AG09309 (cell line): ENCODE measurements at places on chromosomes 4 and X.
A peak's percentile ranks its signal among the peaks of the same experiment; 100 is the strongest.

DNA sequence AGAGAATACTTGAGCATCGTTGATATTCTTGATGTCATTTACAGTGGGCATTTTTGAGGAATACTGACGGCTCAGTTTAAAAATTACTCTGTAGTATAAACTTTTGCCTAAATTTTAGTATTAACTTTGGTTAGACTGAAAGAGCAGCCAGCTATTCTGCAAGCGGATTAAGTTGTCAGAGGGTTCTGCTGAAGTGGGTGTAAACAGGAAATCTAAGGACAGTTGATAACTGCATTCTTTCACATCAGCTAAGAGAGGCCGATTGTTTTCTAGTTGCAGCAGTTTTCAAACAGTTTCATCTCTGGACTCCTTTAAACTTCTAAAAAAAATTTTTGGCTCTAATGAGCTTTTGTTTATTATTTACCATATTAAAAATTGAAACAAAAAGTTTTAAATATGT, 149.6 kb downstream of the RAPGEF2 start:
- DNase-seq = no peak

DNA sequence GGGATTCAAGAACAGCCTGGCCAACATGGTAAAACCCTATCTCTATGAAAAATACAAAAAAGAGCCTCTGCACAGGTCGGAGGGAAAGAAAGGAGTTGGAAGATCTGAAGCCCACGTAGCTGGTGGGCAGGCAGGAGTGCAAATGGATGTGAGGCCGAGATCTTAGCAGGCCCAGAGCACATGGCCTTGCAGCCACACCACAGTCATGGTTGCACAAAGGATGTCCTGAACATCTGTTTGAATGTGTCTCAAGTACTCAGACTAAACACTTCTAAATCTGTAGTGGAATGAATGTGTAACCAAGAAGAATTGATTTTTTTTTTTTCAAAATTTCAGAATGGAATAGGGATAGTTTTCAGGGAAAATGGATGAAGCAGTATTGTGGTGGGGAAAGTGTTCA, 10.8 kb downstream of the CA5B start:
- no peak for DNase-seq

DNA sequence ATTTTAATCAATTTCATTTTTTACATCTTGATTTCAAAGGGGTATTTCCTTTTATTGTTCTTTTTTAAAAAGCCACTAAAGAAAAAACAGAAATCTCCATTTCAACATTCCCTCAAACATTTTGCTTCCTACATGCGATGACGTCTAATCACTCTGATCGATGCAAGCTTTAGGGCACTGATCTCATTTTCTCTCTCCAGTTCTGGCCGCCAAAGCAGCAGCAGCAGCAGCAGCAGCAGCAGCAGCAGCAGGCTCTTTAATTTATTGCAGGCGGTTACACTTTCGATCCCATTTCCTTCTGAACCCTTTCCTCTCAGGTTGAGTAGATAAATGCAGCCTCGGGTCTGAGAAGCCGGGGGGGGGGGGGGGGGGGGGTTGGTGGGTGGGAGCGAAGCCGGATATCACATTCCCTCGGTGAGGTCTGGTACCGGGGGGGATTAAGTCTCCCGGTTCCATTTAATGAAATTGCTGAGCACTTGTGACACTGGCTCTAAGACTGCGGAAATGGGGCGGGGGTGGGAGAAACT, 3.4 kb upstream of the PCDH7 start:
- no peak for DNase-seq

GRCh38 chr4:38865445-38865844, 2.2 kb upstream of the FAM114A1 start:
- DNase-seq = no peak

GRCh38 chrX:123835661-123836371, 24.0 kb upstream of the XIAP start:
- no peak for DNase-seq

- no peak for DNase-seq
Measured at GRCh38 chrX:136975684-136976470, 57.9 kb downstream of the GPR101 start.

- no peak for DNase-seq
Measured at GRCh38 chr4:189131118-189131517, 809.6 kb upstream of the FRG1 start.

- DNase-seq = no peak
Measured at GRCh38 chrX:110212299-110212698, 105.6 kb downstream of the AMMECR1 start.

GRCh38 chr4:173924561-173924960, 358.9 kb downstream of the FBXO8 start:
- DNase-seq = no peak

DNA sequence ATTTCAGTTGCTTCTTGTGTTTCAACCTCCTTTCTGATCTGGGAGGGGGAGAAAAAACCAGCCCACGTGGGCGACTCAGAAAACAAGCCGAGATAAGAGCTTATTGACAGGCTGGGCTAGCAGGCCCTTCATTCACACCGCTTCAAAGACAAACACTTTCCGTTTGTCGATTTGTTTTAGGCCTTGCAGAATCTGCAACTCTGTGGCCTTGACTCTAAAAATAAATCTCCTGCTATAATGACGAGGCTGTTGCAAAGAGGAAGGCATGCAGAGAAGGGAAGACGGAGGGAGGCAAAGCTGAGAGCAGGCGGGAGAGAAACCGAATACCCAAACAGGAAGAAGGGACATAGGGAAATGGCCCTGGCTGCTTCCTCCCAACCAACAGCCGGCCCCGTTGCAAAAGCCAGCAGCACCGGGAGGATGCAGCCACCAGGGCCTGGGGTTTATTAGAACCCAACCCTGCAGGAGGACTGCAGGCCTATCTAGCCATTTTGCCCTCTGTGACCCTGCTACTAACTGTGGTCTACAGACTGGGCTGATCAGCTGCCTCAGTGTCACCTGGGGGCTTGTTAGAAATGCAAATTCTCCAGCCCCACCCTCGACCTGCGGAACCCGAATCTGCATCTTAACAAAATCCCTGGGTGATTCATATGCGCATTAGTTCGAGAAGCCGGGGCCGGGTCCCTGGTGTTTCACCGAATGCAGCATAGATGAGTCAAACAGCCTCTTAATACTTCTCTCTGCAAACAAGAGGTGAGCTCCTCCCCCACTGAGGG, 325.5 kb downstream of the BCOR start:
- no peak for DNase-seq

GRCh38 chr4:5054532-5054931, 3.3 kb downstream of the STK32B start:
- DNase-seq = no peak

DNA sequence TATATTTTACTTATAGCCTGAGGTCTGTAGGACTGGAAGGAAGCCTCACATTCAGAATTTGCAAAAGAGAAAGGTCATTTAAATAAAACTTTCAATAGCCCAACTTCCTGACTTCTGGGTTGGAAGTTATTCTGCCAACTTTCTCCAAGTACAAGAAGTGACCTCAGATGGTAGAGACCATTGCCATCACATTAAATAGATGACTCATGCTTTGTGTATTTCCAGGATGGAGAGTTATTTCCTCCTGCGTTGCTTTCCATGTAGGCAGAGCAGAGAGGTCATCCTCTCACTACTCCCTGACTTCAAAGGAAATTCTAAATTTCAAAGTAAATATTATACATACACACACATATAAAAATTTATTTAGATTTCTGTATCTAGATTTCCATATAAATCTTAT, 73.0 kb upstream of the NR3C2 start:
- DNase-seq = no peak

DNA sequence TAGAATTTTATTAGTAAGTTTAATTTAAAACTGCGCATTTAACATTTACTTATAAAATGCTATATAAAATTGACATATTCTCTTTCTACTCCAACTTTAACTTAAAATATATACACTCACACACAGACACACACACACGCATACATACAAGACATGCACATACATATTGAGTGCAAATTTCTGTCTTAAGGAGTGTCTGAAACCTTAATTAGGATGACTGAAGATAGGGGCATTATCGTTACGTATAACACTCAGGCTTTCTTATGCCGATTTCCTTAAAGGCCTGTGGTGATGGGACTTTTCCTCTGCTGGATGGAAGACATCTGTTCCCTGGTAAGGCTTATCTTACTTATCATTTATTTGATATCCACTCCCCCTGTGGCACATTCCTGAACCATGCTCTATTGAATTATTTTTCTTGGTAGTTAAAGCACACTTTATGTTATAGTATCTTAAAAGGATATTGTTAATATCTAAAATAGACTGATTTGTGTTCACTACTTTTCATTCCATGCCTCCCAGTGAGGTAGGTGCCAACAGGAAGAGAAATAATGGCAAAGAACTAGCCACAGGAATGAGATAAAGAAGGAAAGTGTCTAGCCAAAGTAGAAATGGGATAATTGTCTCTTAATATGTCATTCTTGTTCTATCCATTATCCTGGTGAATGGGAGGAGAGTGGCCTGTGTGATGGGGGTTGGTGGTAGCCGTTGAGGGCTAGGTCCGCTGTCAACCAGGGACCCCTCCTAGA, 92.9 kb upstream of the GPRIN3 start:
- DNase-seq = no peak

- DNase-seq = no peak
Measured at GRCh38 chr4:103075435-103075893, 1.1 kb downstream of the SLC9B2 start.

DNA sequence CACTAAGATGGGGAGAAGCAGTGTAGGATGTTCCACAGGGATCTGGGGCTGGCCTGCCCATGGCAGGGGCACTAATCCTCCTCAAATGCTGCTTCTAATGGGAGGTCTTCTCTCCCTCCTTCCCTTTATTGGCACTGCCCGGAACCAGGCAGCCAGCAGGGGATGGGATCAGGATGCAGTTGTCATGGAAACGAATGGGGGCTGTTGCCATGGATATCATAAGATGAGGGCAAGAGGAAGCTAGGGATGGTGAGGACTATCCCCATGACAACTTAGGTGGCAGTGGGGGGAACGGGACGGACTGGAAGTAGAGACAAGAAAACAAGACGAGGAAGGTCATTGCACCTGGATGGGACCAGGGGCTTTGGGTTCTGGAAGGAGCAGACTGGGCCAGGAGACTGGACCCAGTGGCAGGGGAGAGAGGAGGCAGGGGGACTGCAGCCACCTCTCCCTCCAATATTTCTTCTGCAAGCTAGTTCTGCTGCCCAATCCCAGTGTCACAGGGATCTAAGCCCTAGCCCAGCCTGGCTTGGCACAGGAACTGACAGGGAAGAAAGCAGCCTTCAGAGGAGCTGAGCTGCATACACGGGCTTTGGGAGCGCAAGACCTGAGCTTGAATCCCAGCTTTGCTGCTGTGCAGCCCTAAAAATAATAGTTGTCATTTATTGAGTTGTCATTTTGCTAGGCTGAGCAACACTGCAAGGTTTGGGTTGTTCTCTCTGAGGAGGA, 19.0 kb downstream of the IQSEC2 start:
- DNase-seq = no peak

DNA sequence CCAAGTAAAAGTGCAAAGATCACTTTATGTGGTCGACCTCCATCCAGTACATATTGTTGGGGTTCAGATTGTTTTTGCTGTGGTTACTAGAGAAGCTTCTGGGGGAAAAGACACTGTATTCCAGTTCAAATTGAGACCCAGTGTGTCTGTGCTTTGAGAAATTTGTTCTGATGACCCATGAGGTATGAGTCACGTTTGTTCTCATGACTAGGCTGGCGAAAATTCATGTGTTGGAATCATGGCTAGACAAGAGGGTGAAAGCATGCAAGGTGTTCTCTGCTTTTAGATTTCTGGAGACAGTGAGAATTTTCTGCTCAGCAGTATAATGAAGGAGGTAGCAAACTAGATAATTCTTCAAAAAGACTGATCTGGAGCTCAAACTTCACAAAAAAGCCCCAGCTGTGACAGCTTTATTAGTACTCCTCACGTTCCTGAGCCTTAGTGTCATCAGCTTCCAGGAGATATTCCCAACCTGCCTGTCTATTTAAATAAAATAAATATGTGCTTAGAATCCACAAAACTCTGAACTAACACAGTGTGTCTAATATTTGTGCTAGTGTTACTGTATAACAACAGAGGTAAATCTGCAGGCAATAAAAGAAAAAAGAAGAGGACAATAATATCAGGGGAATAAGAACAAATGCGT, 24.4 kb upstream of the FAM47B start:
- no peak for DNase-seq

DNA sequence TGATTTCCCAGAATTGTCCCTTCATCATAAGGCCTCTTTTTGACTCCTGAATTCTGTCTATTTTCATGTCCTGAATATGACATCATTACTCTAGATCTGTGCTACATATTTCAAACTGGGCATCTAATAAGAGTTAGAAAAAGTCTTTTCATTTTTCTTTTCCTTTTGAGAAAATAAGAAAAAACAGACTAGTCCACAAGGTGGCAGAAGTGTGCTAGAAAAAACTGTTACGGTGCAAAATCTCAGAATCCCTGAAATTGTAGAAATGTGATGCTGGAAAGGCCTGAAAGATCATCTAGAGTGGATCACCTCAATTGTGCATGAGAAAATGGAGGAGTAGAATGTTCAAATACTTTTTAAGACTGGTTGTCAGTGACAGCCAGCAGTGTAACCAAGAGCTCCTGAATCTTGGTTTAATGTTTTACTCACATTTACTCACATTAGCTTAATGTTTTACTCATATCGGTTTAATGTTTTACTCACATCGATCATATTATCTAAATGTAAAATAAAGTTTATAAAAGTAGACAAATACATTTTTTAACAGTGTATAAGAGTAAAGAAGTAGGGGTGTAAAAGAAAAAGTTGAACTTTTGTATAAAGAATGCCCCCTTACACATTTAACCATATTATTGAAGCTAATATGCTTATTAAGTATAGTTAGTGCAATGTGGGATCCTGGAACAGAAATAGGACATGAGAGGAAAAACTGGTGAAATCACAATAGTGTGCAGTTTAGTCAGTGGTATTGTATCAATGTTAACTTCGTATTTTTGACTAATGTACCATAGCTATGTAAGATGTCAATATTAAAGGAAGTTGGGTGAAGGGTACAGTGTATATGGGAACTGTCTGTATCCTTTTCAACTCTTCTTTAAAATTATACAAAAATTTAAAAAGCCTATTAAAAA, 15.2 kb downstream of the ASB11 start:
- DNase-seq = no peak

DNA sequence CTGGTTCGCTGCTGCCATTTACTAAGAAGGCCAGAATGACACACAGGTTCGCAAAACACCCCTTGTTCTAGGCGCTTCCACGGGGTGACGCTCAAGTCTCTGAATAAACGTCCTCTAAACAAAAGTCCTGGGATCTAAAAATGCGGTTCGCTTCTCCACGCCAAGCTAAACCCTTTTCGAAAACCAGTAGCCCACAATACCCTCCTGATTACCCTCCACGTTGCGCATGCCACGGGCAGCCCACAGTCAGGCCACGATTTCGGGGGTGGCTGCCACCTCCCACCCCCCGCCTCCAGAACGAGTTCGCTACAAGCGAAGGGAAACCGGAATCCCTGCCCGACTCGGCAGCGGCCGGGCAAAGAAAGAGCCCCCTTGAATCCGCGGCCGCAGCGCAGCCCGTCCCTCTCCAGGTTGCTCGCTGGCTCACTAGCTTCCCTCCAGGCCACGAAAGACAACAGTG, 423 bp downstream of the RPL39 start:
- DNase-seq = no peak

GRCh38 chr4:26992657-26993361, 132.2 kb downstream of the STIM2 start:
- peak; percentile 16 for DNase-seq

GRCh38 chr4:176052744-176053143, 12.9 kb upstream of the WDR17 start:
- DNase-seq = no peak

- no peak for DNase-seq
Measured at GRCh38 chr4:27215220-27215826, 354.7 kb downstream of the STIM2 start.

GRCh38 chrX:26845056-26845455, 618.1 kb downstream of the PPP4R3C start:
- DNase-seq = no peak

- DNase-seq = no peak
Measured at GRCh38 chr4:88477229-88477860, 20.4 kb downstream of the HERC5 start.
